ENCODE measurements at places on chromosomes 7 and 10.

GRCh38 chr10:71745664-71746250 lies 26.2 kb upstream of the C10orf105 start:
- DNase-seq, result no peak

DNA sequence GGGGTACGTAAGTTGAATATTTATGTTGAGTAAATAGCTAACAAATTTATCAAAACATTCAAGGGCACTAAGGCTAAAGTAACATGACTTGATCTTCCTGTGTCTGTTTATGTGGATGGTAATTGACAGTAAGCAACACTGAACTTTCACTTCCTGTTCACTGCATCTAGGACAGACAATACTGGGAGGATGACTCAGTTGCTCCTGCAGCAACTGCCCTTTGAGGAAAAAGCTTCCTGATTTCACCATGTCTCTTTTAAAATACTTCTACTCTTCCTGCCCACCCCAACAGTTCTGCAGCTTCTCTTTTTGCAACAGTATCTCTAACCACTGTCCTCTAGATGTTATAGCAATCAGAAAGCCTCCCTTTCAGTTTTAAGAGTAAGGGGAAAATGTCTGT lies 76.6 kb upstream of the HGF start:
- DNase-seq, result no peak

DNA sequence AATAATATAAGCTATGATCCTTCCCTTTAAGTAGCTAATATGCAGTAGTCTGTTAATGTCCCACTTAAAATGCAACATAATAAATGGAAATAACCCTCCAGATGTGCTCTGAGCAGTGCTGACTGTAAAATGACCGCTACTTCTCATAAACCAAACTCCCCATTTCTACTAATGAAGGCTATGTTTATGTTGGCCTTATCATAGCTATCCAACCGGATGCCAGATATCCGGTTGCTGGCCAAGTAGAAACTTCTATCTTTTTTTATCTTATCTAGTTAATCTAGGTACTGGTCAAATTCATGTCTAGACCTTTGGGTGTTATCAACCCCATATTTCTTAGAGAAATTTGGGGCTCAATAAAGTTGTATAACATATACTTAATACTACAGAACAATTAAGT lies 56.6 kb downstream of the CHRM2 start:
- DNase-seq, result no peak

GRCh38 chr10:122504610-122504950 lies 43.2 kb downstream of the HTRA1 start:
- no peak for DNase-seq

DNA sequence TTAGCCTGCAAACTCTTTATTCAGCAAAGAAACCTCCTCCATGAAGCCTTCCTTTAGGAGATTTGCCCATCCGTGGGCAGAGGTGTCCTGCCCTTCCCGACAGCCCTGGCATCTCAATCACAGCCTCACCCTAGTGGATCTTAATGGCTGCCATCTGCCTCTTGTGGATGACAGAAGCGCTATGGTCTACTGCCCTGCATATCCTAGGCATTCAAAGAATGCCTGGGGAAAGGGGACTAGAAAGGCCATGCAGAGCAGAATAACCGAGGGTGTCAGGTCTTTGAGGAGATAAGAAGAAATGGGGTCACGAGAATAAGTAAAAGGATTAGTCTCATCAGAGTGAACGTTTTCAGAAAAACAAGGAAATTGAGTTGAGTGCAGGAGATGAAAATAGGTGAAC lies 57.7 kb upstream of the SPOCK2 start:
- no peak for DNase-seq

DNA sequence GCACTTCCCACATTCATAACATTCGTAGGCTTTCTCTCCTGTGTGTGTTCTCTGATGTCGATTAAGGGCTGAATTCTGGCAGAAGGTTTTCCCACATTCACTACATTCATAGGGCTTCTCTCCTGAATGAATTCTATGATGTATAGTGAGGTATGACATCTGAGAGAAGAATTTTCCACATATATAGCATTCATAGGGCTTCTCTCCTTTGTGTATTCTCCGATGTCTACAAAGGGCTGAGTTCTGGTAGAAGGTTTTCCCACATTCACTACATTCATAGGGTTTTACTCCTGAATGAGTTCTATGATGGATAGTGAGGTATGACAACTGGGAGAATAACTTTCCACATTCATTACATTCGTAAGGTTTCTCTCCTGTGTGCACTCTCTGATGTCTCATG lies 15.6 kb downstream of the ZNF12 start:
- no peak for DNase-seq

Data from HuH-7 (cell line).